Upper lobe of right lung (tissue), 1 donor: ENCODE measurements at places on chromosomes 1 and 21.

- no peak for DNase-seq
Measured at GRCh38 chr1:205444931-205445645, 10.8 kb downstream of the BLACAT1 start.

- DNase-seq: no peak
Measured at GRCh38 chr1:229229721-229230139, 41.2 kb upstream of the RAB4A start.

DNA sequence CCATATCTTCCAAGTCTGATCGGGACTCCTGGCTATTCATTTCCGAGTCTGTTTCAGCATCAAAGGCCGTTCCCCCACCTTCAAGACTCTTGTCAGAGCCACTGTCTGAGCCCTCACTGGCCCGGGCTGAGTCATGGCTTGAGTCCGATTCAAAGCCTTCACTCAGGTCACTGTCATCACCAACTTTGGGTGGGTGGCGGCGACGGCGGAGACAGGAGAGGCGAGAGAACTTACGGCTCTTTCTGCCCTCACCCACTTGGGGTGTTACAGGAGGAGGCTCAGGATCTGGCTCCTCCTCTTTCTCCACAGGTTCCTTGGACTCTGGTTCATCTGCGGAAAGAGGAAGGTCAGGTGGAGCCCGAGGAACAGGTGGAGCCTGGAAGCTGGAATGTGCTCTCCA, 16.6 kb downstream of the SMG5 start:
- DNase-seq: no peak

GRCh38 chr21:44938772-44939531, 877 bp upstream of the SLX9 start:
- peak; percentile 53 for DNase-seq

DNA sequence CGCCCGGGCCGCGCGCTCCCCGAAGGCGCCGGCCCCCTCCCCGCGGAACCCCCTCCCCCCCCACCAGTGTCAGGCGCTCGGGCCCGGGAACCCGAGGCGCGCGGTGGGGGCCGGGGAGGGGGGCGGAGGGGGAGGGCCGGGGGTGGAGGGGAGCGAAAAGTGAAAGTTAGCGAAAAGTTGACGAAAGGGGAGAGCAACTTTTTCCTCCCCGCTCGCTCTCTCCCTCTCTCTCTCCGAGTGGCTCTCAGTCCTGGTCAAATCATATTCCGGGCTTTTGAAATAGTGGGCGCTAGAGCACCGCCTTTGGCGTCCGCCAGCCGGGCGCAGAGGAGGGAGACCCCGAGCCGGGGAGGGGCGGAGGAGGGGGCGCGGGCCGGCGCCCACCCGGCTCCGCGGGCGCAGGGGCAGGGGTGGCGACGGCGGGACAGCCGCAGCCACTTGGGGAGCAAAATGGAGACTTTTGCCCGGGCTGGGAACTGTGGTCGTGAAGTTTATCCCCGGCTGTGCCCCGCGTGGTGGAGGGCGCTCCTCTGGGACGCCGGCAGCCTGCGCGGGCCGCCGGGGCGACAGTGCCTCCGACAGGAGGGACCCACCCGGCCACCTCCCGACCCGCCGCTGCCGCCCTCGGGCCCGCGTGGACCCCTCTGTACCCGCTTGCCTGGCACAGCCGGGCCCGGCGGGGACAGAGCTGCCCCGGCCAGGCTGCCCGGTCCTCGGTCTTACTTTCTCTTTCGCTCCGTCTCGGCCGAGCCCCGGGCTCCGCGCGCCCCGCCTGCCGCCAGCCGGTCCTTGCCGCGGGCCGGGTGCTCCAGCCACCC, 697 bp downstream of the PRDM16 start:
- DNase-seq: peak; percentile 76

GRCh38 chr1:36924282-36924811, 110.0 kb downstream of the GRIK3 start:
- DNase-seq: no peak

GRCh38 chr1:28915031-28915895, 894 bp downstream of the EPB41 start:
- DNase-seq: no peak

DNA sequence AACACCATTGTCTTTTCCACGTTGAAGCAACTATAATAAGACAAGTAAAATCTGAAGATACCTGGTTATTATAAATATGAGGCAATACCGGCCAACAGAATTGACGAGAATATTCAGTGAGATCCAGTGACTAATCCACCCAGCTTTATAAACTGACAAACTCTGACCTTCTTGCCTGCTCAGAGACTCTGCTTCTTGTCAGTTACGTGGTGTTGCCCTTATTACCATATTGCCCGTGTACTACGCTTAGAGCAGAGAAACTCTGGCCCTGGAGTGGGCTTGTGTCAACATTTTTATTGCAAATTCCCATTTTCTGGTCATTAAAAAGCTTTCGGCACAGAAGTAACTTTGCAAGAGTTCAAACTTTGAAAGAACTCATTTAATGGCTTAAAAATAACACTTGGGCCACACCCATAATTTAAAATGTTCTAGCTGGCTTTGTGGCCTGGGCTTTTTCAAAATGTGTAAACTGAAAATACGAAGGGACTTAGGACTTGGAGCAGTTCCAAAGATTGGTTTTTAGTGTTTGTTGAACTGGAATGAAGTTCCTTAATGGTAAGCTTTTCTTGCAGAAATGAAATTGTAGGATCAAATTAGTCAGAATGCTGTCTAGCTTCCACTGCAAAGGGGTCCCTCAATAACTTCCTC, 266.2 kb downstream of the LMO4 start:
- DNase-seq: no peak

- DNase-seq: peak; percentile 65
Measured at GRCh38 chr1:203199816-203200571, 13.5 kb upstream of the CHI3L1 start.

GRCh38 chr21:41508415-41509144, 622 bp upstream of the TMPRSS2 start:
- DNase-seq: no peak

DNA sequence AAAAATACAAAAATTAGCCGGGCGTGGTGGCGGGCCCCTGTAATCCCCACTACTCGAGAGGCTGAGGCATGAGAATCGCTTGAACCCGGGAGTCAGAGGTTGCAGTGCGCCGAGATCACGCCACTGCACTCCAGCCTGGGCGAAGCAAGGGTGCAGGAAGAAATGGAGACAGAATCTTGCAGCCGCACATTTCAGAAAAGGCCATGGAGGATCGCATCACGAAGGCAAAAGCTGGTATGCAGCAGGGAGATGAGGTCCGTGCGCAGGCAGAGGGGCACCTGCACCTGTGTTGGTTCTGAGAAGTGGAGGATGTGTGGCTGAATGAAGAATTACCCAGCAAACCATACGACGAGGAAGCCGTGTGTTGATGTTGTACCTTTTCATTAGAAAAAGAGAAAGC, 53.0 kb upstream of the ABCG1 start:
- DNase-seq: peak; percentile 36

GRCh38 chr1:86833461-86834215, 80.3 kb downstream of the SELENOF start:
- DNase-seq: peak; percentile 70

DNA sequence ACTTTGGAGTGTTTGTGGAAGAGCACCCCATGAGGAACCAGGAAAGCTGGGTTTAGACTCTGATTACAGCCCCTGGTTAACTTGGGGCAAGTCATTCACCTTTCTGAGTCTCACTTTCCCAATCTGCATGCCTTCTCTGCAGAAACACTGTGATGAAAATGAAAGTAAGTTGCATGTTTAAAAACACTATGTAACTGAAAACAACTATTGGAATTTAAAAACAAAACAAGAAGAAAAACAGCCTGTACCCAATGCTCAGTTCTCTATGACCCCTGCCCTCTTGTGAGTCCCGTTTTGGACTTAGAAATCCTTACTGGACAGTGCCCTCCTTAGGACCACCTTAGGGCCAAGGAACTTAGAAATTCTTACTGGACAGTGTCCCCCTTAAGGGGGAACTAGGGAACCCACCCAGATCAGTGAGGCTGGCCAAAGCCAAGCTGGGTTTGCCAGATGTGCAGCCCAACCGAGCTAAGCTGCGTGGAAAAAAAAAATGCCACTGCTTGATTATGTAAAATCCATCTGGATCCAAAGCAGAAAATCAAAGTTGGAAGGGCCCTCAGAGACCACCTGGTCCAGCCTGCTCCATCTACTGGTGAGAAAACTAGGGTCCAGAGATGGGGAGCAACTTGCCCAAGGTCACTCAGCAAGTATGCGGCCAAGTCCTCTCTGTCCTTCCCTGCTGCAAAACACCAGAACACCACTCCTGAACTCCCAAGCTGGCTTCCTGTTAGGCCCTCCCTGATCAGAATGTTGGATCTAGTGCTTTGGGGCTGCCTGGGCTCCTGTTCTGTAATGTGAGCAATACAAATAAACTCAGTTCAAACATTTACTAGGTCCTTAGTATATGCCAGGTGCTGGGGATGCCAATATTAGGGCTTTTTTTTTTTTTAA, 77.7 kb downstream of the MRPL37 start:
- DNase-seq: no peak

GRCh38 chr1:54340878-54341277, 65.3 kb downstream of the SSBP3 start:
- no peak for DNase-seq

DNA sequence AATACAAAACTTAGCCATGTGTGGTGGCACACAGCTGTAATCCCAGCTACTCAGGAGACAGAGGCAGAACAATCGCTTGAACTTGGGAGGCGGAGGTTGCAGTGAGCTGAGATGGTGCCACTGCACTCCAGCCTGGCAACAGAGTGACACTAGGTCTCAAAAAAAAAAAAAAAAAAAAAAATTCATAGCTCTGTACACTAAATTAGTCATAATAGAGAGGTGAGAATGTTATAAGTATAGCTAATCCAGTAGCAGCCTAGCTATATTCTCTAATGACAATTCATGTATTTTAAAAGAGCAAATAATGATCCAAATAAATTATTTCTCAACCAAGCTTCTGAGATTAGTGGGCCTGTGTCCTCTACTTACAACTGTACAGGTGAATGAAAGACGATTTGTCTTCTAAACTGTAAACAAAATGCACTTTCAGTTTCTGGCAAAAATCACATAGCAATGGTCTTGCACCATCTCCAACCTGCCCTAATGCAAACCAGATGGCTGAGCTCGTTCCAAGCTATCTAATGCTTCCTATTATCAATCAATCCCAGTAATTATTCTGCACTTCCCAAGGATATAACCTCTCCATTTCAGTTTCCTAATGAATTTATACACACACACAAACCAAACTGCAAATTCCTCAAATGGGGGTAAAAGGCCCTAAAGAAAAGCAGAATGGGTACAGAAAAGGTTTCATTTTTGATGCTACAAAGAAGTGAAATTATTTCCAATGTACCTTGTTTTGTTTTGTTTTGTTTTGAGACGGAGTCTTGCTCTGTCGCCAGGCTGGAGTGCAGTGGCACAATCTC, 56.5 kb downstream of the GATAD2B start:
- no peak for DNase-seq

- no peak for DNase-seq
Measured at GRCh38 chr1:160522622-160523345, at the start of gene SLAMF6. Gene SLAMF6 (minus strand): TSS chr1:160523255. CDS start chr1:160523192, 63 bp downstream.

DNA sequence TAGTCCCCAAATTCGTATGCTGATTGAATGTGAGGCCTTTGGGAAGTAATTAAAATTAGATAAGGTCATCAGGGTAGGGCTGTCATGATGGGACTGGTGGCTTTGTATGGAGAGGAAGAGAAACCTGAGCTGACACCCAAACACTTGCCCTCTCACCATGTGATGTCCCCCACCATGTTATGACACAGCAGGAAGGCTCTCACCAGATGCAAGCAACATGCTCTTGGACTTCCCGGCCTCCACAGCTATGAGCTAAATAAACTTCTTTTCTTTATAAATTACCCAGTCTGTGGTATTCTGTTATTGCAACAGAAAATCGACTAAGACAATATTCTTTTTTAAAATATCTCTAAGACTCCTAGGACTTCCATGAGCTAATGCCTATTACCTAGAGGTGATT, 43.6 kb upstream of the GUCA2B start:
- DNase-seq: no peak

- no peak for DNase-seq
Measured at GRCh38 chr1:209708297-209708696, 3.7 kb downstream of the HSD11B1 start.

DNA sequence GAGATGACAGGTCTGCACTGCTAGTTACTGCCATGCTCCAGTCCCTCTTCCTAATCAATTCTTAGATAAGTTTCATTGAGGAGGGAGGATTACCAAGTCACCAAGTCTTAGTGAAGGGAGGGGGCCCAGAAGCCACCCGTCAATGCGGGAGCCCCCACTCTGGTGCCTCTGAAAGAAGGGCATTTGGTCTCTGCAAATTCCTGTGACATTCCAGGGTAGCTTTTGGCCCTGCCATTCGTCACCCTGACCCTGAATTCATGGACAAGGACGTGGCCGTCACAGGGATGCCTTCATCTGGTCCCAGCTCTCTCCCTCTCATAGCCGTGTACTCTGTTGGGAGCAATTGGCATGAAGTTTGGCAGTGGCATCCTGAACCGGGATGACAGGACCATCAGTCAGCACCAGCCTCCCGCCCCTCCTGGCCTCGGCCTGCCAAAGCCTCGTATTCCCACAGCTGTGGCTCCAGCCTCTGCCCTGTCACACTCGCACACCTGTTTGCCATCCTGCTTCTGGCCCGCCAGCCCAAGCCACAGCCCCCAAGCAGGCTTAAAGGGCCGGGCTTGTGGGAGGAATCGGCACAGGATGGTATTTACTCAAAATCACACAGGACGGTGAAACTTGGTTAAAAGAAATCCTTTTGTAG, 150.7 kb downstream of the CLIC6 start:
- DNase-seq: no peak

GRCh38 chr21:43291347-43291950, 122.6 kb downstream of the CRYAA start:
- DNase-seq: peak; percentile 44

DNA sequence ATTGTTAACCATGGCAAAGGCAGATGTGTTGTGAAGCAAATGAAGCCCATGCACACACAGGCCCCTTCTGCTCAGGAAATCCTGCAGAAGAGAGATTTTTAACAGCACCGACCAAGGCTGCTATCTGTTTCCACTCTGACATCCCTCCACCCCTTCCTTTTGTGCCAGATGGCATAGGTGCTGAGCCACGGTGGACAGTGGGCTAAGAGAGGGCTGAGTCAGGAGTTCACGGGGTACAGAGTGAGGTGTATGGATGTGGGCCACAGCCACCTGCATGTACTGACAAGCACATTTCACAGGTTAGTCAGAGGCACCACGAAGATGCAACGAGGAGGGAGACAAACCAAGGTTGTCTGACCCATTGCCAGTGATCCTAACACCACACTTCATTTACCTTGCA, 9.5 kb downstream of the RSPH1 start:
- DNase-seq: no peak

- no peak for DNase-seq
Measured at GRCh38 chr1:169090900-169091311, 15.6 kb upstream of the ATP1B1 start.

DNA sequence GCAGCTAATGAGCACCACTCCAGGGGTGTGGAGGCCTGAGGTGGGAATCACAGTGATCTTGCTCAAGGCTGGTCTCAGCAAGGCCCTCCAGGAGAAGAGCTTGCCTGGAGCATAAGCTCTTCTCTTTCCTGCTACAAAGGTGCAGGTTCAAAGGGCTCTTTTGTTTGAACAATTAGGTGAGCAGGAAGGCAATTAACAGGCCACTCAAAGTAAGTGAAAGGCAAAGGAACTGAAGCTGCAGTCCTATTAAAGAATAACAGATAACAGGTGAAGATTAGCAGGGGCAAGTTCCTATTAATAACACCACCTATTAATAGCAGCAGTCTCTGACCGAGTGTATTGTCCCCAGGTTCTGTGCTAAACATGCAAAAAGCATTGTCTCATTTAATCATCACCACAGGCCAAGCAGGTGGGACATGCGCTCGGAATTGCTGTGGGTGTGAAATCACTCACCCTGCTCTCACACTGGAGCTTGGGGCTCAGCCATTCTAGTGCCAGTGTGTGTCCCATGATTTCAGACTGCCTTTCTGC, 113.8 kb downstream of the RHOU start:
- no peak for DNase-seq
